ENCODE measurements at places on chromosomes 4 and X.

GRCh38 chr4:52212702-52213101 lies 161.6 kb downstream of the SPATA18 start:
- no peak for DNase-seq

GRCh38 chrX:10379878-10380277 lies 223.1 kb downstream of the CLCN4 start:
- no peak for DNase-seq

GRCh38 chrX:129318375-129318774 lies 204.9 kb downstream of the SMARCA1 start:
- DNase-seq: no peak

GRCh38 chrX:150268839-150269355 lies 94.2 kb upstream of the MAMLD1 start:
- no peak for DNase-seq

DNA sequence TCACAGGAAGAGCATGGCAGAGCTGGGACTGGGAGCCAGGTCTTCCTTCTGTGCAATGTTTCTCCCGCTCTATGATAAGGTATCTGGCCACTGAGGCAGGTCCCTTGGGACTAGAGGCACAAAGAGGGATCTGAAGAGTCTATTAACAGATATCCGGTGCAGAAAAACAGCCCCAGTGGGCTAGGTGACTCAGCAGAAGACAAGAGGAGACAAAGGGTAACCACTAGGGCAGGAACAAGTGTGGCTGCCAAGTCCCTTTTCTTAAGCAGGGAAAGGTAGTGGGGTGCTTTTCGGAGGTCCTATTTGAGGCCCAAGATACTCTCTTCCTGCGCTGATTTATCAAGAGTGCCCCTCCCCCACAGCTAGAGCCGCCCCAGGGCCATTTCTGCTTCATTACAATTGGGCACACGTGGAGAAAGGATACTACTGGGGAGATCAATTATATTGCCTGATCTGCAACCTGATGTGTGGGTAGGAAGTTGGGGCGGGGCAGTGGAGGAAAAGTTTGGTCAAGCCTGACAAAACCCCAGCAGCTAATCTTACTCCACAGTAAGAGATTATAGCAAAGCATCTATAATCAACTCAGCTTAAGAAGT lies at the start of gene DGAT2L6:
Gene DGAT2L6, plus strand, starts transcription at position 546 of the 596 bp plus-strand sequence. CDS start 100 bp downstream, outside the sequence.
- no peak for DNase-seq

- DNase-seq: no peak
These were observed 78.0 kb upstream of the DRD5 start for GRCh38 chr4:9703391-9703790.

All from NCI-H446 treated with DMSO at 0.1 percent for 48 hours (cell line).